NCI-H82 (cell line): ENCODE measurements at places on chromosomes 7 and 10.
A peak's percentile ranks its signal among the peaks of the same experiment; 100 is the strongest.

DNA sequence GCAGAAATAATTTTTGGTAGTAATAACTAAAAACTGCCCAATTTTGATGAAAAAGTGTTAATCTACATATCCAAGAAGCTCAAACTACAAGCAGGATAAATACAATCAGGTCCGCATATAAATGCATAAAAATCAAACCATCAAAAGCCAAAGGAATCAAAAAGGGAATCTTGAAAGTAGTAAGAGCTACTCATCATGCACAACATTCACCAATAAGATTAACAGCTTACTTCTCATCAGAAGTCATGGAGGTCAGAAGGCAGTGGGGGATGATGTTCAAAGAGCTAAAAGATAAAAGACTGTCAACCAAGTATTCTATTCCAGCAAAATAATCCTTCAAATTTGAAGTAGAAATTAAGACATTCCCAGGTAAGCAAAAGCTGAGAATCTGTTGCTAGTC is 76.4 kb downstream of the CRPPA start:
- DNase-seq, result no peak

GRCh38 chr10:101323495-101323894 is 30.5 kb upstream of the BTRC start:
- peak; percentile 91 for DNase-seq

DNA sequence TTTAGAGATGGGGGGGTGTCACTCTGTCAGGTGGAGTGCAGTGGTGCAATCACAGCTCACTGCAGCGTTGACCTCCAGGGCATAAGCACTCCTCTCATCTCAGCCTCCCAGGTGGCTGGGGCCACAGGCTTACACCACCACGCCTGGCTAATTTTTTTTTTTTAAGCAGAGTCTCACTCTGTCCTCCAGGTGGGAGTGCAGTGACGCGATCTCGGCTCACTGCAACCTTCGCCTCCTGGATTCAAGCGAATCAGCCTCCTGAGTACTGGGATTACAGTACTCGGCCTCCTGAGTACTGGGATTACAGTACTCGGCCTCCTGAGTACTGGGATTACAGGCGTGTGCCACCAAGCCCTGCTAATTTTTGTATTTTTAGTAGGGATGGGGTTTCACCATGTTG is 23.6 kb upstream of the PPIA start:
- peak; percentile 33 for DNase-seq

DNA sequence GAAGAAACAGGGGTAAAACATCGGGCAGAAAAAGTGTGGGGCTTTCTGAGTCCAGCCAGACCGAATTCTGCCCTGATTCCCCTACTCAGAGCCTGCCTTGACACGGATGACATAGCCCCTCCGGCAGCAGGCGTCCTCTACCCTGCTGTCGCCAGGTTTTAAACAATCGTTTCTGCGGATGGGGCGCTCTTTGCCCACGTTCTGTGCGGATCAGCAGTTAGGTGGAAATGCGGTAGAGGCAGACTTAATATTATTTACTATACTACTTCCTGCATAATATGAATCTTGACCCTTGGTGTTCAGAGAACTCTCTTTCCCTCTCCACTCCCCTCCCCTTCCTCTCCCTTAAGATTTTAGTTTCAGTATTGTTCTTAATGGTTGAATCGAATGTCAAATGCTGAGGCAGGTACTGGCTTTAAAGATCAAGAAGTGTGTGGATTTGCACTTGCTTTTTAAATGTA is 2.4 kb downstream of the GATA3 start:
- DNase-seq, result no peak

GRCh38 chr7:27154369-27154768 is 2.0 kb upstream of the HOXA3 start:
- no peak for DNase-seq

DNA sequence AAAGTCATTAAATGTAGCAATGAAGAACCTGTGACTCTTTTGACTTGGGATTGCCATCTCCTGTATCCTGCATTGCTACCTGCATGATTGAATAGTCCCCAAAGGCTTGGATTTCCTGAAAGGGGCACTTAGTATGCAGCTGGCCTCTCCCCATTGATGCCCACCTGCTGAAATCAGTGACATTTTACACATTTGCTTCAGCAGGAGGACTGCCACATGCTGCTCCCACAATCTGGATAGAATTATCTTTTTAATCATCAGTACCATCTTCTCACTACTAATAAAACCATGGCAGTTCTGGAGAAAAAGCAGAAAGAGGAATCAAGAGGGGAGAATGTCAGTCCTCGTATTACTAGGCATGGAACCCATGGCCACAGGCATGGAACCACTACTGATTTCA is 67.8 kb downstream of the SLC13A1 start:
- DNase-seq, result no peak

- DNase-seq, result no peak
These were observed 340.2 kb downstream of the LRMDA start for GRCh38 chr10:75771606-75772005.

- DNase-seq, result peak; percentile 9
These were observed 131.9 kb downstream of the TNS3 start for GRCh38 chr7:47449810-47450590.

GRCh38 chr10:112189465-112189864 is 5.9 kb upstream of the GPAM start:
- peak; percentile 80 for DNase-seq
